Stimulated activated CD4-positive, alpha-beta T cell treated with anti-CD3 and anti-CD28 coated beads, Interleukin-15, amount 100 ng/mL, for 1 hour (primary cell): ENCODE measurements at places on chromosomes 5 and 9.

DNA sequence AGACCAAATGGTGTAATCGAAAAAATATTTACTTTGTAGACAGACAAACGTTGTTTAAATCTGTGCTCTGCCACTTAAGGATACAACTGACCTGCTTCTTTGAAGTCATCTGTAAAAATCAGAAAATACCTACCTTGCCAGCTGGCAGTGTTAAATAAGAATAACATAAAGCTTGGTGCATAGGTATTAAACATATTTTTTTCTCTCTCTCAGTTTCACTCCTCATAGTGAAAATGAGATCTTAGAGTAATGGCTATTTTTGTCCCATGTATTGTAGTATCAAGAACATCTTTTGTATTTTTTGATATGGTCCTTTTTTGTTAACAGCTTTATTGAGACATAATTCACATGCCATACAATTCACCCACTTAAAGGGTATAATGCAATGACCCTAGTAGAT is 17.9 kb upstream of the RANBP17 start:
- DNase-seq: no peak

GRCh38 chr9:21326526-21327139 is 8.6 kb downstream of the KLHL9 start:
- no peak for DNase-seq

GRCh38 chr5:33793276-33793675 is 98.5 kb downstream of the ADAMTS12 start:
- no peak for DNase-seq

GRCh38 chr5:130141659-130142320 is 237.5 kb downstream of the CHSY3 start:
- no peak for DNase-seq

DNA sequence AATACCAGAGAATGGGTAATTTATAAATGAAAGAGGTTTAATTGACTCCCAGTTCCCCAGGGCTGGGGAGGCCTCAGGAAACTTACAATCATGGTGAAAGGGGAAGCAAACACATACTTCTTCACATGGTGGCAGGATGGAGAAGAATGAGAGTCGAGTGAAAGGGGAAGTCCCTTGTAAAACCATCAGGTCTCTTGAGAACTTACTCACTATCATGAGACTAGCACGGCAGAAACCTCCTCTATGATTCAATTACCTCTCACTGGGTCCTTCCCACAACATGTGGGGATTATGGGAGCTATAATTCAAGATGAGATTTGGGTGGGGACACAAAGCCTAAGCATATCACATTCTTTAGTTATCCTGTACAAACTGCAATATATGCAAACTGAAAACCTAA is 609.4 kb downstream of the MTRR start:
- DNase-seq: no peak

GRCh38 chr5:41517909-41518308 is 7.5 kb upstream of the PLCXD3 start:
- DNase-seq: no peak
